Transverse colon (tissue), 4 donors: ENCODE measurements at places on chromosomes 7 and 10.

DNA sequence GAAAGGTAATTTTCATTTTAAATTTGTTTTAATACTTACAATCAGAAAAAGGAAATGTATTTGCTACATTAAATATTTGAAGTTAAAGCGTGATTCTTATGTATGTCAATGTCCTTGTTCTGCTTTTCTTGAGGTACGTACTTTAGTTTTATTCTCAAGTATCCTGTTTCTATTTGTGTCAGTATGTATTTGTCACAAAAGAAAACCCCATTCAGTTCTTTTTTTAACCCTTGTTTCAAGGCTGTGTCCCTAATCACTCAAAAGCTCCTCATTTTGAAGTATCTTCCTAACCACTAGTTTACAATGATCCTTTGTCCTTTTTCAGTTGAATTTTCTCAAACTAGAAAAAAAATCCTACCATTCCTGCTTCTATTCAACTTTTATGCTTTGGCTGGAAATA lies 25.2 kb downstream of the NHLRC2 start:
- no peak for DNase-seq

DNA sequence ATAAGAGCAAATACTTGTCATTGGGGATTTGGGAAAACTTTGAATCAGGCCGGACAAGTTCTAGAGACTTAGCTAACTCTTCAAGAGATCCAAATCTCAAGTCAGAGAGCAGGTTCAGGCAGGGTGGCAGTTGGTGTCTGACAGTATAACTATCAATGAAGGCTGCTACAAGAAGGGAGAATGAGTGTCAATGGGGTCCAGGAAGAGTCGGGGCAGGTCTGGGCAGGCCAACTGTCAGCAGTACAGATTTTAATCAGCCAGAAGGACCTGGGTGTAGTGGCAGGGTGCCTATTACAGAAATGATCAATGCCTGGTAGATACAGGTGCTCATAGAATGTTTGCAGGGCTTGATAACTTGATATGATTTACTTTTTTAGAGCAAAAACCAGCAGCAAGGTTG lies 751.1 kb downstream of the GRM8 start:
- no peak for DNase-seq

DNA sequence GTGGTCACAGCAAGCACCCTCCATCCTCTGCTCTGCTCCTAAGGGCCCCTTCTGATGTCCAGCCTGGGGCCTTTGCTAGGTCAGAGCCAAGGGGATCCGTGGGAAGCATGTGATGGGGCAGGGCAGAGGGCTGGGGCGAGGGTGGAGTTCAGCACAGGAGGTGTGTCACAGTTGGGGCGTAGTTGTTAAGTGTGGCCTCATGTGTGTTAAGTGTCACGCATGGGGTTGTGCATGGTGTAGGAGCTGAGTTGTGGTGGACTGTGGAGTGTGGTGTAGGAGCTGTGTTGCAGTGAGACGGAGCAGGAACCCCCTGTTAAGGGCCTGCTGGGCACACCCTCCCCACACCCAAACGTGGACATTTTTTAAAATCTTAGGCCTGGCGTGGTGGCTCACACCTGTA lies 248.0 kb downstream of the USP6NL start:
- DNase-seq, result no peak

GRCh38 chr7:51789489-51789888 lies 472.9 kb upstream of the COBL start:
- DNase-seq, result no peak

GRCh38 chr10:67386260-67386659 lies 309.7 kb downstream of the CTNNA3 start:
- DNase-seq, result no peak

DNA sequence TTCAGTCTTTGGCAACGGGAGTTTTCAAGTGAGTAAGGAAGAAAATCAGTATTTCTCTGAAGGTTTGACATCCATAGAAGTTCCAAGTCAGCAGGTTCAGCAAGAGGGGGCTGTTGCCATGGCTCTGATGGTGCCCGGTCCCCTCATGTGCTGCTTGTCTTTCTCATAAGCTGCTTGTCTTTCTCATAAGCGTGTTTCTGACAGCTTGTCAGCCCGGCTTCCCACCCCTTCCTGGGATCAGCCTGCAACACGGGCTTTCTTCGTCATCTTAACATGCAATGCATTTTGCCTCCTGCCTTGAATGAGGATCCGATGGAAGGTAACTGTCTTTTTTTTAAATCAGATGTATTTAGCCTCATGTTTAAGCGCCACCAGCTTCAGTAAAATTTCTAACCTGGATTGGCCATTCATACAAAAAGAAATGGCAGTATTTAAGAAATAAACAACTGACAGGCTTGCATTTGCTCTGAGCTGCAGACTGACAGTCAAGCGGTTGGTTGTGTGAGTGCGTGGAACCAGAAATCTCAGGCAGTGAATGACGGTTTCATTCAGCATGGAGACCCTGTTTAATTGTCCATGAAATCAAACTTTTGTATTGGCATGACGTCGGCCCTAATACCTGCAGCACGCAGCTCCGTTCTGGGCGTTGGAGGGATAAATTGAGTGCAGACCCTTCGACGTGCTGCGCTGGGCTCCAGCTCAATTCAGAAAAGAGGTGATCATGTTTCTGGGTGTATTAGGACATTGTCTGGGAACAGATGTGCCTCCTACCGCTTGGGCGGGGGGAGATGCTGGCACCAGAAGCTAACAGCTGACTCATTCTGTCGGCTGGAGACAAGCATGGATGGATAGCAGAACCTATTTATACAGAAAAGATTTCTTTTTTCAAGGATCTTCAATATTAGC lies 454.7 kb upstream of the FOXK1 start:
- DNase-seq, result no peak

- DNase-seq, result no peak
Measured at GRCh38 chr7:150992051-150992640, 1.3 kb downstream of the NOS3 start.

DNA sequence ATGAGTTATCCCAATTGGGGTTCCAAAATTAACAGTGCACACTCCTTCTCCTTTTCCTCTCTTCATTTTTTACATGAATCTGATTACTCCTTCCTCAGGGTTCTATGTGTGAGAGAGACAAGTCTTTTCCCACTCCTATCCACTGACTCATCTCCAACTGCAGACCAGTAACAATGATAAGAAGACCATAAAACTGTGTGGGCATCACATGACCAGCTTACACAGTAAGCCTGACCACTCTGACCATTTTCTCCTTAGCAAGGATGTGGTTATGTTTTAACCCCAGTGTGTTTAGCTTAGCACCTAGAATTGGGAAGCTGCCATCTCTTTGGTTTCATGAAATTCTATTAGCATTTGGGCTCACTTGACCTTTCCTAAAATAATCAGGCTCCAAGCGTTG lies 145.0 kb upstream of the CALCR start:
- no peak for DNase-seq

DNA sequence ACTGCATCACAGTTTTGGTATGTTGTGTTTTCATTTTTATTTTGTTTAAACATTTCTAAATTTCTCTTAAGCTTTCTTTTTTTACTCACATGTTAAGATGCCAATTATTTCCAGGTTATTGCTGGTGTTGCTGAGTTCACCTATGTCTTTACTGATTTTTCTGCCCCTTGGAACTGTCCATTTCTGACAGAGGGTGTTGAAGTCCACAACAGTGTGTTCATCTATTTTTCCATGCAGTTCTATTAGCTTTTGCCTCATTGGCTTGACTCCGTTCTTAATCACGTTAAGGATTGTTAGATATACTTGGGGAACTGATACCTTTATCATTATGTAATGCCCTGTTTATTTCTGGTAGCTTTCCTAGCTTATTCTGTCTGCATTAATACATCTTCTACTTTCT lies 158.0 kb upstream of the TCERG1L start:
- DNase-seq, result no peak

DNA sequence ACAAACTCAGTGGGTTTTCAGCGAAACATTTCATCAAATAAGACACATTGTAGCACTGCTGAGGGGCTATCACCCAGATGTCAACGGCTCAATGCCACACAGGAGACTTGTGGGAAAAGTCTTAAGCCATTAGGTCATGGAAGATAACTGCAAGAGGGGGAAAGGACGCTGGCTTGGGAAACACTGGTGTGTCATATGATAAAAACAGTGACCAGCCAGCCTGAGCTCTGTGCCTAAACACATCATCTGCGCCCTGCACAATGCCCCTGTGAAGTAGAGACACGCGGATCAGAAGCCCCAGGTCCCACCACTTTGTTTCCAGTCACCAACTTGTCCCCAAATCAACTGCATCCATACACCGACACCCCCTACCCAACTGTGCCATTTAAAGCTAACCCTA lies 116.7 kb downstream of the TNS3 start:
- no peak for DNase-seq

- DNase-seq, result peak; percentile 59
Measured at GRCh38 chr10:125159932-125160855, at the start of gene CTBP2. Gene CTBP2 (minus strand): TSS chr10:125160563.

DNA sequence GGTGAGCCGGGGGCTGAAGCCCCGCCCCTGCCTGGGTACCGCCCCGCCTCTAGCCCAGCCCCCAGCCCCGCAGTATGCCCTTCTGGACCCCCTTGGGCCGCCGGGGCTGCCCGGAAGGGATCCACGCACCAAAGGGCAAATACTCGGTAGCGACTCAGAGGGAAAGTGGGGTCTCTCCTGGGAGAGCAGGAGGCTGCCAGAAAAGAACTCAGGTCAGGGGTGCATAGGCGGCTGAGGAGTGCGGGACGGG lies 796 bp downstream of the FBXL15 start:
- DNase-seq, result no peak

GRCh38 chr10:96339956-96340904 lies 18.6 kb downstream of the OPALIN start:
- DNase-seq, result peak; percentile 69

GRCh38 chr10:78556705-78557432 lies 511.9 kb upstream of the ZMIZ1 start:
- DNase-seq, result no peak

DNA sequence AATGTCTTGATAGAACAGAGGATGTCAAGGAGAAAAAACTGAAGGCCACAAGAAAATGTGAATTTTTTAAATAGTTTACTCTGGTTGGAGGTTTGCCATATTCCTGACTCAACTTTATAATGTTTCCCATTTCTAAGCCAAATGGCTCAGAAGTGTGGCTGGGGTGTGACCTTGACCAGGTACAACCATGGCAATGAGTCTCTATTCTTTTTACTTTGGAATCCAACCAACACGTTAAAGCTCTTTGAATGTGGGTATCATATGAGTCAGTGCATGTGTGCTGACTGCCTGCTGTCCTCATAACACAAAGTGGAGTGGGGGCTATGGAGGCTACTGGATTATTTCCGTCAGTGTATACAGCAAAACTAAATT lies 33.5 kb upstream of the DLD start:
- DNase-seq, result no peak

GRCh38 chr7:7922684-7923385 lies 45.8 kb upstream of the GLCCI1 start:
- no peak for DNase-seq

DNA sequence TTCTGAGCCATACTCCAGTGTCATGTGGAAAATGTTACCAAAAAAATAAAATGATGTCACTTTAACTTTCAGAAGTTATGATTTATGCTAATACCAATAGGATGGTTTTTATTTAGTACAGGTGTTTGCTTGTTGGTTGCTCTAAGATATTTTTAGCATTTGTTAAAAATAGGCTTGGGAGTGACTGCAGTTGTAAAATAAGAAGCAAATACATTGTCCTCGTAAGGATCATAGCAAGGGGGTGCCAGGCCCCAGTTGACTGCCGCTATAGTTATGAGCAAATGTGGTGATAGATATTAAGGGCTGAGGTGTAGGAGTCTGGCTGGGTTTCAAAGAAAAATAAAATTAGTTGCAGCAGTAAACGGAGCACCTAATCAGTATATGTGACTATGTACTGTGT lies 354.4 kb upstream of the BMPER start:
- DNase-seq, result no peak

DNA sequence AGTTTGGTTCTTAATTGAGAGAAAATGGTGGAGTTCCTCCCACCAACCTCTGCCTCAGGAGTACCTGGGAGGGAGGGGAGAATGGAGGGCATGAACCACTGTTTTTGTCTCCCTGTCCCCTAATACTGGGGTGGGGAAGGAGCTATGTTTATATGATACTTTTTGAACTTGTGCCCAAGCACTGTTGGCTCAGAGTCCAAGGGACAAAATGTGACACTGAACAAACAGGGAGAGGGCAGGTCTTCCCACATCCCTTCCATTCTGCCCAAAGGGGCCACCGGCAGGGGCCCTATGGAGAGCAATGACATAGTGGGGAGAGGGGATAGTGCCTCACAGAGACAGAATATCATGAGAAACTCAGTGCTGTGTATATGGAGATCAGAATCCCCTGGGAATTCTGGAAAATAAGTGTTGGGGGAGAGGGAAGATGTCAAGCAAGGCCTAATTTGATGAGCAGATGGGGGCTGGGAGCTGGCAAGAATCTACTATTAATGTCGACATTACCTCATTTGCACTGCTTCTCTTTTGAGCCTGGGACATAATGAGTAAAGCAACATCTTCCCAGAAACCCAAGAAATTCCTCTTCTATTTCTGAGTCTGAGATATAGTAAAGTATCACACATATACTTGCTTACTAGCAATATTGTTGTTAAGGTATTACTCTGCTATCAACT lies 180.6 kb downstream of the CYP26A1 start:
- DNase-seq, result no peak

DNA sequence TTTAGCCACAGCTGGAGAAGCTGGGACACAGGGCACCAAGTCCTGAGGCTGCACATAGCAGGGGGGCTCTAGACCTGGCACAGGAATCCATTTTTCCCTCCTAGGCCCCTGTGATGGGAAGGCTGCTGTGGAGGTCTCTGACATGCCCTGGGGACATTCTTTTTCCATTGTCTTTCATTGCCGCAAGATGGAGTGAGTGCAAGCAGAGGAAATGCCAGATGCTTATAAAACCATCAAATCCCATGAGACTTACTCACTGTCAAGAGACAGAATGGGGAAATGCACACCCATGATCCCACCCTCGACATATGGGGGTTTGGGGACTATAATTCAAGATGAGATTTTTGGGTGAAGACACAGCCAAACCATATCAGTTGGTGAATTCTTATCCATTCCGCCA lies 94.7 kb upstream of the FERD3L start:
- no peak for DNase-seq

GRCh38 chr10:75209086-75209920 lies 1.3 kb upstream of the VDAC2 start:
- DNase-seq, result peak; percentile 22

- DNase-seq, result no peak
Measured at GRCh38 chr7:137407078-137407477, 63.5 kb upstream of the PTN start.

DNA sequence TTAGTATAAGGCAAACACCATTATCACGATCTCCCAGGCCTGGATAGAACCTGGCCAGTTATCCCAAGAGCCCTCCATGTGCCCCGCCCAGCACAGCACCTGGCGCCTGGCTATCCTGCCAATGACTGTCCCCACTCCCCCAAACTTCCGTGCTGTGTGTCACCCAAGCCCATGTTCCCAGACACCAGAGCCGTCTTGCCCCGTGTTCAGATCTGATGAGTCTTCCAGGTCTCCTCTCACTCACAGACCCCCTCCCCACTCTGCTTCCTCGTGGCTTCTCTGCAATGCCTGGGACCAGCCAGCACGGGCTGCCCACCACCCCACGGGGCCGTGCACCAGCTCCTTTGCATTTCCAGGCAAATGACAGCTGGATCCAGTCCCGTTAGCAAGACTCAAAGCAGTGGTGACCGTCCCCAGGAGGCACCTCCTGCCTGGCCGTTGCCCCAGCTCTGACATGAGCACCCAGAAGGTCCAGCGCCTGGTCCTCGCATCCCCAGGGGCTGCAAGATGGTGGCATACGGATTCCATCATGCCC lies 43.8 kb upstream of the INPP5A start:
- no peak for DNase-seq
